Osteoblast (primary cell): ENCODE measurements at places on chromosomes 12 and 14. TPM values are rescaled to one million over a fixed set of nuclear protein-coding genes. Genes with fewer than 3 reads are reported as not detected.

- DNase-seq = no peak
Measured at GRCh38 chr12:130479401-130480125, 141.9 kb downstream of the PIWIL1 start.

GRCh38 chr14:41872931-41873685, 266.4 kb downstream of the LRFN5 start:
- DNase-seq = no peak

Gene TMEM132D
- not detected in 2 replicates for total RNA-seq

Gene BATF
- total RNA-seq = 0.59 and 0.72 TPM in 2 replicates

Gene KRT78
- total RNA-seq = not detected in 2 replicates
